ENCODE measurements at places on chromosomes 3 and 15.

DNA sequence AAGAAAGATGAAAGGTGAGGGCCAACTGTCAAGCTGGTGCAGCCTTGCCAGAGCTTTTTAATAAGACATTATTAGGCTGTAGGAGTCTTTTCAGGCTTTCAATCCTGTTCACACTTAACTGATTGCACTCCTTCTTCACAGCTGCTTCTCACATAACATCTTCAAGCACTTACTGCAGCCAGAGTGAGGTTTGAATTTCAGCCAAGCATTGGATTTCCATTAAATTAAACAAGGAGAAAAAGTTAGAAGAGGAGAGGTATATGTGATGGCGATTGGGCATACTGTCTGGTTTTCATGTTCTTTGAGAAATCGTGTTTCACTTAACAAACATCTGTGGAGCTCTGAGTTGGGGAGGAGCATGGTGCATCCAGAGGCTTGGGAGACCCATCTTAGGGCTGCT is 392.8 kb upstream of the LRRC3B start:
- DNase-seq: no peak

GRCh38 chr3:194610689-194611088 is 22.5 kb downstream of the TMEM44 start:
- DNase-seq: no peak

DNA sequence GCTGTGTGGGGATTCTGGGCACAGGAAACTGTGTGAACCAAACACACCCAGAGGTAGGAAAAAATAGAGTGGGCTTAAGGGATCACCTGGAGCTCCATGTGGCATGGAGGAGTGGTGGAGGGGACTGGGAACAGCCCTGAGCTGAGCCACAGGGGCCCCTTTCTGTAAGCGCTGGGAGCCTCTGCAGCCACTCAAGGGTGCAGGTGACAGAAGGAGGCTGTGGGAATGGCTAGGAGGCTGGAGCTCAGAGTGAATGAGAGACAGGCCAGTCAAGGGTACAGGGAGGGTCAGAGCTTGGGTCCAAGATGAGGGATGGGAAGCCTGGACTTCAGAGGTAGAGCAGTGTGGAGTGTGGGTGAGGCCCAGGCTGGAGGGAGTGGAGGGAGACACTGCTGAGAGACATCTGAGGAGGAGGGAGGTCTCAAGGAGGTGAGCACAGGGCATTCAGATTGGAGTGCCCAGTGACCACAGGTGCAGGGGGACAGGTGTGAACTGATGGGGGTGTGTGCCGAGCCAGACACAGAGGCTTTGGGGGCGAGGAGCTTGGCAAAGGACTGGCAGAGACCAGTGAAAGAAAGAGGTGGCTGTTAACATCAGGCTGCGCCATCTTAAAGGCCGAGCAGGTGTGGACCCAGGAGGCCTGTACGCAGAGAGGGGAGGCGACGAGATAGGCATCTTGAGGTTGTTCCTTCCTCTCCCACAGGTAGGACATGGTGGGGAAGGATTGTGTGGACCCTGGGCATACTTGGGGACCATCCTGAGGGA is 56.8 kb downstream of the FGD5 start:
- peak; percentile 56 for DNase-seq

DNA sequence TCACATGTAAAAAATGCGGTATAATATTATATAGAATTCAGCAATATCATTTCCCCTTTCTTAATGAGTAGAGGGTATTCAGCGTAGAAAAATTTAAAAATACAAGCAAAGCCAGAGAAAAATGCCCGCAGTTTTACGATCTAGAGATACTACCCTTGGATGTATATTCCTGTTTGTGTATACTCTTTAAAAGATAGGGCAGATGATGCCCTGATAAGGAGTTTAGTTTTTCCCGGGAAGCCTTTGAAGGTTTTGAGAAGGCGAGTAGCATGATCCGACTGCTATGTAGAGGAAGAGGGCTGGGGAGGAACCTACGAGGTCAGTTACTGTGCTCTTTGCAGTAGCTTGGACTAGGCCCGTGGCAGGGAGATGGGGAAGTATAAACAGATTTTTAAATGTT is 1.2 kb downstream of the YEATS2 start:
- DNase-seq: no peak

- no peak for DNase-seq
These were observed 26.2 kb downstream of the KIF7 start for GRCh38 chr15:89628806-89629715.

GRCh38 chr3:130699765-130700164 is 46.9 kb downstream of the PIK3R4 start:
- DNase-seq: no peak

GRCh38 chr3:22922317-22922716 is 280.8 kb upstream of the UBE2E2 start:
- DNase-seq: no peak

GRCh38 chr3:123386477-123387040 is 62.3 kb downstream of the ADCY5 start:
- DNase-seq: no peak

GRCh38 chr15:84633311-84634227 is 20.5 kb downstream of the WDR73 start:
- DNase-seq: peak; percentile 91

- DNase-seq: no peak
These were observed 59.9 kb downstream of the CD47 start for GRCh38 chr3:108030960-108031359.

DNA sequence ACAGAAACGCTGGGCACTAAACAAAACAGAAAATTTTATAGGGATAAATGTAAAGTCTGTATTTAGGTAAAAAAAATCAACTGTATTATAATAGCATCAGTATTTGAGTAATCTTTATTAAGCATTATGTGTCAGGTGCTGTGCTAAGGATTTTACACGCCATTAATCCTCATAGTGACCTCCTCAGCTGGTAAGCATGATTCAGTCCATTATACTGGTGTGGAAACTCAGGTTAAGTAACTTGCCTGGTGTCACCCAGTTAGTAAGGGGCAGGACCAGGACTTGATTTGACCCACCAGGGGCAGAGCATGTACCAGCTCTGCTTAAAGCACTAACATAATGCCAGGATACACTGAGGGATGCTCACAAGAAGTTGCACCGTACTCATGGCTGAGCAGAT is 4.8 kb downstream of the MYO5C start:
- no peak for DNase-seq

DNA sequence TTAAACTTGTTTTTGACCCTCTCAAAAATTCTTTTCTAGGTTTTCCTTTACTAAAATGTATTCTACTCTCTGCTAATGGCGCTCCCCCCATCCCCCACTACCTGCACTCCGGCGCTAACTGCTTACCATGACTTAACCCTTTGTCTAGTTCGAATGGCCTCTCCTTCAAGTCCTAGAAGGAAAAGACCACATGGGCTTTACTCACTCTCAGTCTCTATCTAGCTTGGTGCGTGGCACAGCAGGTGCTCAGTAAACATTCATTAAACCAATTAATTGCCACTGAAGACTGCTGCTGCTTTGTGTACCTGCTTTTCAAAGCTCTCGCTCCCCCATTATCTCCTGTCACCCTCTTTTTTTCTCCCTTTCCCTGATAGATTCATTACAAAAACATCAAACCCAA is 457.7 kb upstream of the THRB start:
- DNase-seq: no peak

DNA sequence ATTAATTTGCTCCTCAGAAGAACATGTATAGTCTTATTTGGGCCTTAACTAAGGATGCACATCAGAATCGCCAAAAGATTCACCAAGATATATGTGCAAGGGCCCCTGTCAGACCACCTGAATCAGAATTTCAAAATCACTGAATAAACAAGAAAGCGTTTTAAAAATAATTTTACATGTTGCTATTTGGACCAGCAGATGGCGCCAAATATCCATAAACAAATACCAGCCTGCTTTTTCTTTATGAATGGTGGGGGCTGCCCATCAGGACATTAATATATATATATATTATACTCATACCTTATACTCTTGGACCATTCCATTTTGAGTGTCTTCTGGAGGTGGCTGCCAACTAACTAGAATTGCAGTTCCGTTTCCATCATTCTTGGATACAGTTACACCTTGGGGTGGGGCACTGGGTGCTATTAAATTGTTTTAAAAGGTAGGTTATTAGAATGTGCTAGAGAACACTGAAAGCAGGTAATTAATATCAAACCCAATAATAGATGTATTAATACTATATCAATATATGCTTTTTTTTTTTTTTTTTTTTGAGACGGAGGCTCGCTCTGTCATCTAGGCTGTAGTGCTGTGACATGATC is 1108.3 kb downstream of the ROBO1 start:
- no peak for DNase-seq
